ENCODE measurements at places on chromosomes 4 and X. TPM values are rescaled to one million over a fixed set of nuclear protein-coding genes. Genes with fewer than 3 reads are reported as not detected.

The GAK gene
- 46.9 TPM for total RNA-seq

The MAGEA9B gene
- not detected for total RNA-seq

The PRRG3 gene
- not detected for total RNA-seq

The BMX gene
- not detected for total RNA-seq
